ENCODE measurements at places on chromosomes 2 and 18. TPM values are rescaled to one million over a fixed set of nuclear protein-coding genes. Genes with fewer than 3 reads are reported as not detected.

ALLC gene
- total RNA-seq, result not detected

EML6 gene
- total RNA-seq, result 0.54 TPM

POLR1A gene
- total RNA-seq, result 50.1 TPM

ABI2 gene
- total RNA-seq, result 34.0 TPM

MBD2 gene
- 164 TPM for total RNA-seq

PLCD4 gene
- 0.64 TPM for total RNA-seq

AAMP gene
- 62.0 TPM for total RNA-seq

SPDYA gene
- 2.1 TPM for total RNA-seq

SAP130 gene
- 32.1 TPM for total RNA-seq

GAD1 gene
- total RNA-seq, result 5.1 TPM

KLHL41 gene
- not detected for total RNA-seq

LYPD6B gene
- total RNA-seq, result not detected

NRP2 gene
- 11.1 TPM for total RNA-seq

KIF5C gene
- total RNA-seq, result 18.3 TPM

DLX2 gene
- not detected for total RNA-seq

IL37 gene
- 0.39 TPM for total RNA-seq

PLCL1 gene
- 2.5 TPM for total RNA-seq

TBR1 gene
- total RNA-seq, result 0.05 TPM

UBXN2A gene
- 9.7 TPM for total RNA-seq

GALNT13 gene
- total RNA-seq, result not detected

C1QL2 gene
- not detected for total RNA-seq

RPRM gene
- 0.41 TPM for total RNA-seq

DTNB gene
- total RNA-seq, result 28.9 TPM

EPB41L3 gene
- 2.8 TPM for total RNA-seq

CCDC74B gene
- 1.7 TPM for total RNA-seq

PARD3B gene
- 0.83 TPM for total RNA-seq

TMEM169 gene
- total RNA-seq, result 2.1 TPM

CNDP1 gene
- 0.20 TPM for total RNA-seq

SRD5A2 gene
- total RNA-seq, result not detected

SERPINB2 gene
- total RNA-seq, result not detected

REG1B gene
- not detected for total RNA-seq
